ENCODE measurements at places on chromosomes 1 and 21.

GRCh38 chr1:31708324-31708723 lies 4.5 kb upstream of the COL16A1 start:
- DNase-seq, result no peak

- no peak for DNase-seq
Measured at GRCh38 chr1:79554688-79555087, 548.2 kb upstream of the ADGRL4 start.

DNA sequence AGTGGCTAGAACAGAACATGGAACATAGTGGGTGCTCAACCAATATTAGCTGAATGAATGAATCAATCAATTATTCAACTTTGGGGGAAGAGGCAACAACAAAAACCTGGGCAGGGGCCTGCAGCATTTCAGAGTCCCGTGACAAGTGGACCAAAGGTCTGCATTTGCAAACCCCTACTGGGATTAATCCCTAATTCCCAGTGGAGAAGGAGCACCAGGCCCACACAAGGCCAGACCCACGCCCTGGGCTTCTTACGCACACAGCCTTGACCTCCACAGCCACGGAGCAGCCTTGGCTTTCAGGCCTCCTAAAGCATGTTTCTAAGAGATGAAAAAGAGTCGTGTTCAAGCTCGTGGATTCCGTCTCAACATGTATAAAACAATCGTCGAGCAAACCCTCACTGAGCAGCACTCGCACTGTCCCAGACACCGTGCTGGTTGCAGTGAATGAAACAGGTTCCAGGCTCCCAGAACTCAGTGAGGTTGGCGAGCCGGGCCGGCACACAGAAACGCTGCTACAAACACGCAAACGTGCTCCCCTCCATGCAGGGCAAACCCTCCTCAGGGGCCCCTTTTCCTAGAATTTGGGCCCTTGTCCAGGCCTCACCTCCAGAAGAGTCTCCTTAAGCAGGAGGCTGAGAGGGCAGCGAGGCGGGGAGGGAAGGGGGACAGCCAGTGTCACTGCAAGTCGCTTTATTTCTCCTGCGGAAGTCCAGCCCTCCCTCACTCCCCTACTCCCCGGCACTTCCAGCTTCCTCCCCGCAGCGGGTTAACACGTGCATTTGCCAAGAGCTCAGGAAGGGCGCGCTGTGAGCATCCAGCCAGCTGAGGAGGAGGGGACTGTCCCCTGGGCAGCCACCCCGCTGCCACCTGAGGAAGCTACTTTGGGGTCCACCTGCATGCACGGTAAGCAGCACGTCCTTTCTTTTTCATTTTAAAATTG lies 556.4 kb downstream of the KIF26B start:
- no peak for DNase-seq

DNA sequence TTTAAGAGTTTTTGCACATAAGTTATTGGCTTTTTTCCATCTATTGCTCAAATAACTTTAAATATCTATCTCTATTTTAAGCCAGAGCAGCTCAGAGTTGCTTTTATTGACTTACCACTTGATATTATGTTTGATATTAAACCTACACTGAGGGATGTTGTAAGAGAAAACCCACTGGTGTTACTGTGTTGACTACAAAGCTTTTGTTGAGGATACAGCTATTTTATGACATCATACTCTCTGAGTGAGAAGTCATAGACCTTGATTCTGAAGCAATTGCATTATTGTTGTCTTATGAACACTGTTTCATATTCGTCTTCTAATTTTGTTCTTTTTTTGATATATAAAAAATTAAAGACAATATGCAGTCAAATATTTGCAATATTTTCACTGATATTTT lies 560.4 kb downstream of the PTBP2 start:
- no peak for DNase-seq

GRCh38 chr1:47765236-47765635 lies 231.9 kb downstream of the TRABD2B start:
- DNase-seq, result no peak

DNA sequence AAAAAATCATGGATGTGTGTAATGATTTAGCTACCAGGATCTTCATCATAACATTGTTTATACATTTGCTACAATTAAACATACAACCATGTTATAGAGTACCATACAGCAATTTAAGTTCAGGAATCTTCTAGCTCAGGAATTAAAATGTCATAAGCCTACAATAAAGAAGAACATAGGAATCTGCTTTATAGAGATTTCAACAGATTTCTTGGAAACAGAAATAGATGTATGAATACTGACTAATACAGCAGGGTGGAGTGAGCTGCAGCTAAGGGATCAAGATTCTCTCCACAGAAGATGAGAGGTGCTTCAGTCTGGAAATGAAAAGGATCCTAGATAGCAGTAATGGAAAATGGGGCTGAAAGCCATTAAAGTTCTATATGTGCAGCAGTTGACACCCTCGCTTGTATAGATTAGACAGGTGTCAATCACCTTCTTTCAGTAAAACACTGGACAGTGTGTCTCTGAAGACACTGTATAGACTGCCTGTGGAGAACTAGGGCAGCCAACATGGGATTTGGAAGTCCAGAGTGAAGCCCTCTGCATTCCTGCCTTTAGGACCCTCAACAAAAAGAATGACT lies 73.9 kb downstream of the DNTTIP2 start:
- no peak for DNase-seq

- DNase-seq, result no peak
Measured at GRCh38 chr1:115170377-115170776, 81.1 kb upstream of the TSPAN2 start.

DNA sequence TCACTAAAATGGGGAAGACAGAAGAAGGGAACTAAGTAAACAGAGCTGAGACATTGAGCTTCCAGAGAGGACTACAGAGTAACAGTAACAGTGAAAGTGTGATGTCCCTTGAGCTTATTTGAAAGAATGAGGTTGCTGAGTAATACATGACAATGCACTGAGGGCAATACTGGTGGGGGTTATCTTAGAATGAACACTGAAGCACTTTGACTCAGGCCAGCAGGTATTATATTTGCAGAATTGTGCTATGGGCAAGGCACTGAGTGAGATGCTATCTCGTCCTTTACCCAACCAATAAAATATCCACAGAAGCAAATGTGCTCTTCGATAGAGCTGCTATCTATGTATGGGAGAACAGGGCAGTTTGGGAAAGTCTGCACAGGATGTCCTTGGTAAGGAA lies 133.2 kb downstream of the DISP1 start:
- DNase-seq, result no peak

DNA sequence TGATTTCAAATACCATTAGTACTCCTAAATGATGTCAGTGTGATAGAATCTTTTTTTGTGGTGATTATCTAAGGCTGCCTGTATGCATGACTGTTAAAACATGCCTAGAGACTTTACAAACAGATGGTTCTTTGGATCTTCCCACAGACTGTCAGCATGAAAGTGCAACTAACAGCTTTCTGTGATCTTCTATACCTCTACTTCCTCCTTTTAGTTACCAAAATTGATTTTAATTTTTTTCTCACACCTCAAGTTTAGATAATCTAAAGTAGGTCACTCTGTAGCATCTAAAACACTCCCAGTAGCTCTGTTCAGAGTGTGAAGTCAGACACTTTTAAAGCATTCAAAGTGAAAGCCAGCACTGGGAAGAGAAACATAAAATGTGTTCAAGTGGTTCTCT lies 534.5 kb downstream of the PTPRC start:
- no peak for DNase-seq

DNA sequence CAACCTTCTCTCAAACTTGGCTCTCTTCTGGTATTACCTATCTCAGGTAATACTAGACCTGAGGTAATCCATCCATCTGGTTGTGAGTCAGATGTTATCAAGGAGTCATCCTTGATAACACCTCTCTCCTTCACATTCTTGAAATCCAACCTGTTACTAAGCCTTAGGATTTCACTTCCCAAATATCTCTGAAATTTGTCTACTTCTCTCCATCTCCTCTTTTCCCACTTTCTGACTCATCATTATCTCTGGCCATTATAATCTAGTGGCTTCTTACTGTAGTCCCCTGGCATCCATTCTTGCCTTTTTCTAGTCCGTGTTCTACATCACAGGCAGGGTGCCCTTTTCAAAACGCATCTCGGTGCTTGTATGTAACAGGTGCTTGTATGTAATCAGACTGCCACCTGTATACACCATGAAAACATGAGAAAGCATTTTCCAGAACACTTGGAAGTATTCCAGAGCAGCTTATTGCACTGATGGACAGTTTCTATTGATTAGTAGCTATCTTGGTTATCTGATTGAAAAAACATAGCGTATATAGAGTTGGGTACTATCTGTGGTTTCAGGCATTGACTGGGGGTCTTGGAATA lies 4.5 kb downstream of the COG2 start:
- DNase-seq, result no peak

DNA sequence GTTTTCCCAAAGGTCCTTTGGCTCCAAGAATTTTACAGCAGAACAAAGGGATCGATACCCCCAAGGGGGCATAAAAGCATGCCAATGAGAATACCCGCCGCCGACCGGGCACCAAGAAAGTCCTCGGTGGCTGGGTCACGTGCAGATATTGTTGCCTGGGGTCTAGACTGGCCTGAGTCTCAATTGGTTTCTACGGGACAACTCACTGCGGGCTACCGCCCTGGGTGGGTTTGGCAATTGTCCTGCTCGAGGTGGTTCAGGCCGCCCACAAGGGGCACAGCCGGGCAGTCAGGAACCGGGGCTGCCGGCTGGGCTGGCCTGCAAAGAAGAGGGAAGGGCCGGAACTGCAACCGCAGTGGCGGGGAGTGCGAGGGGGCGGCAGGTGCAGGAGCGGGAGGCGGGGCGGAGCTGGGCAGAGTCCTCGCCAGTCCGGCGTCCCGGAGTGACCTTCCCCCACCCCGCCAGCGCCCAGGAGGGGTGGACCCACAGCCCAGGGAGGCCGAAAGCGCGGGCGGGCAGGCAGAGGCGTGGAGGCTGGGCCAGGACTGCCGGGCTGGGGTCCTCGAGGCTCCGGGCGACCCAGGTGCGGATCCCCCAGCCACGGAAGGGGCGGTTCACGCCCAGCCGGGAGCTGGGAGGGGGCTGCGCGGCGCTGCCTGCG lies 926 bp upstream of the ATP1B1 start:
- peak; percentile 10 for DNase-seq

DNA sequence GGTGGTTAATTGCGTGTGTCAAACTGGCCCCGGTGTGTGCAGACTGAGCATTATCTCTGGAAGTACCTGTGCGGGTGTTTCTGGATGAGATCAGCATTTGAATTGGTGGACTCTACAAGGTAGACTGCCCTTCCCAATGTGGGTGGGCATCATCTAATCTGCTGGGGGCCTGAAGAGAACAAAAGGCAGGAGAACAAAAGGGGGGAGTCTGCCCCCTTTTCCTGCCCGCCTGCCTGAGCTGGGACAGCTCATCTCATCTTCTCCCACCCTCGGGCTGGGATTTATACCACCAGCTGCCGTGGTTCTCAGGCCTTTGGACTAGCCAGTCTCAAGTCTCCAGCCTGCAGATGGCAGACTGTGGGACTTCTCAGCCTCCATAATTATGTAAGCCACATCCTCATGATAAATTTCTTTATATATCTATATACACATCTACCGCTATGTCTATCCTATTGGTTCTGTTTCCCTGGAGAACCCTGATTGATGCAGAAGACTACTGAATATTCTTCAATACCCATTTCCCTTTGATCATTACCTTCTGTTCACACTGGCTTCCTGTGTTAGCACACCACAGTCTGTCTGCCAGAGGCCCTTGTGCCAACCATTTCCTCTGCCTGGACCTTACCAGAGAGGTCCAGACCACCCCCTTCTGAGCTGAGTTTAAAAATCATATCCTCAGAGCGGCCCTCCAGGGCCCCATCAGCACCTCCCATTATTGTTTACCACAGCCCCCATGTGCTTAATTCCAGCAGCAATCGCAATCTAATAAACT lies 25.2 kb downstream of the RCAN1 start:
- no peak for DNase-seq

DNA sequence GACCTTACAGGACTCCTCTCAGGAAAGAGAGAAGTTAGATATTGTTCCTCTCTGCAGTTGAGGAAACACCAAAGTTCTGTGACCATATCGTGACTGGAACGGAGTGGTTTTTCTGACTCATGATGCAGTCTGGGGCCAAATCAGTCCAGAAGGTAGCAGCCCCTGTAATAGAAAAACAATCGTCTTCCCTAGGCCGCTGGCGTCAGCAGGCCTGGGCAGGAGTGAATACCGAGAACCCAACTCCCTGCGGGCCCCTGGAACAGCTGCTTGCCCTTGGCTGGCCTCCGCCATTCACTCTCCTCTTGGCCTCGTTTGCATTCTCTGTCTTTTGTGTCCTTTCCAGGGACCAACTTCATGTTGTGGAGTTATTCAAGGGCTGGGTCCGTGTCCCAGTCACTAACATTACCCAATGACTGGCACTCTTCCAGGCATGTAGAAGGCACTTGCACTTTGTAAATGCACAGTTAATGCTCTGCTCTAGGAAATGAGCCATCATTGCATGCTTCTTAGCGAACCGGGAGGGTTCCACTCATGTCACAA lies 10.9 kb upstream of the CD101 start:
- DNase-seq, result no peak

GRCh38 chr1:204623894-204624361 lies 61.6 kb downstream of the LRRN2 start:
- no peak for DNase-seq

GRCh38 chr1:165060285-165060793 lies 296.2 kb downstream of the LMX1A start:
- no peak for DNase-seq

DNA sequence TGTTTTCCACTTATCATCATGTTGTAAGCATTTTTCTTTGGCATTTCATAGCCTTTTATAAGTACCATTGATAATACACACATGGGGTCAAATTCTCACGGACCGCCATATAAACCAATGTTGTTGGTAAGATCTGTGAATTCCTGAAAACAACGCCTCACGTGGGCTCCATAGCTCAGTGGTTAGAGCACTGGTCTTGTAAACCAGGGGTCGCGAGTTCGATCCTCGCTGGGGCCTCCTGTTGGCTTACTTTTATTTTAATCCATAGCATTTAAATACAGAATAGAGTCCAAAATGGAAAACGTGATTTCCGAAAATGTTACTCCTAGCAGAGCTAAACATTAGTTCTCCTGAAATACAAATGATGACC lies 83.1 kb downstream of the HHIPL2 start:
- peak; percentile 28 for DNase-seq

DNA sequence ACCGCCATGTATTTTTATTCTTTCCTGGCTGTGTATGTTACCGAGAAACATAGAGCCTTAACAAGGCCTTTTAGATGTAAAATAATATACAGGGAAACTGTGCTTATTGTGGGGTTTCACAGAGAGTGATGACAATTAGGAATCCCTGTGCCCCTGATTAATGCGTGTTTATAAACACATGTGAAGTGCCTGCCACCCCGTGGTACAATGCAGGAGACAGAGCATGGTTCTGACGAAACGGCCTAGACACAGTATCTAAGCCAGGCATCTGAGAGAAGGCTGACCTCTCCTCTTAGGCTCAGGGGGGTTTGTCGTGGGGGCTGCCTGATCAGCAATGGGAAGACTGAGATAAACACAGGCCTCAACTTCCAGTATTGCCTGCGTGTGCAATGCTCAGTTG lies 200.0 kb downstream of the AJAP1 start:
- no peak for DNase-seq

GRCh38 chr1:85615586-85616363 lies 35.2 kb downstream of the CCN1 start:
- no peak for DNase-seq

DNA sequence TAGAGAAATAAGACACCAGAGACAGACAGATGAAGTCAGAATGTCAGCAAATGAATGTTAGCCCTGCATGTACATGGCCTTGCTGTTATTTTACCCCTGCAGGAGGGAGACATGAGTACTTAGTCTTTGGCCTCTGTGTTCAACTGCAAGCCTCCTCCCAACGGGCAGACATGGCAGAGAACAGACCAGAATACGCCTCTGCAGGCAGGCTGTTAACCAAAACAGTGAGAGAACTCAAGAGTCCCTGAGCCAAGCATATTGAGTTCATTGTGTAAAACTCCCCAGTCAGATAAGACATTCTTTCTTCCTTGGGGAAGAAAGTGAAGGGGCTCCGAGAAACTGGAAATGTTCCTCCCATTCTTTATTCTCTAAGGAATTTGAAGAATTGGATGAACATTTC lies 150.9 kb downstream of the PHTF1 start:
- no peak for DNase-seq

All from stimulated activated CD8-positive, alpha-beta memory T cell treated with anti-CD3 and anti-CD28 coated beads, Interleukin-7, amount 100 ng/mL, for 1 hour (primary cell).